ENCODE measurements at places on chromosomes 1 and 21. TPM values are rescaled to one million over a fixed set of nuclear protein-coding genes. Genes with fewer than 3 reads are reported as not detected.

CRNN gene
- not detected for total RNA-seq

DNM3 gene
- 3.4 TPM for total RNA-seq

TTLL10 gene
- not detected for total RNA-seq

THEM5 gene
- not detected for total RNA-seq

GRIK3 gene
- total RNA-seq: not detected

WDR64 gene
- total RNA-seq: not detected

RAB3B gene
- total RNA-seq: 11.4 TPM

FCGR3A gene
- total RNA-seq: not detected

MARK1 gene
- total RNA-seq: 3.1 TPM

BLACAT1 gene
- not detected for total RNA-seq

GPR37L1 gene
- total RNA-seq: not detected

TAGLN2 gene
- 718 TPM for total RNA-seq

NKAIN1 gene
- not detected for total RNA-seq

CD101 gene
- total RNA-seq: 0.06 TPM

S100A12 gene
- total RNA-seq: not detected

BGLAP gene
- total RNA-seq: not detected

AADACL3 gene
- total RNA-seq: not detected

TSSK3 gene
- total RNA-seq: not detected
